Aorta (tissue), 5 donors: ENCODE measurements at places on chromosomes 4 and X. TPM values are rescaled to one million over a fixed set of nuclear protein-coding genes. Genes with fewer than 3 reads are reported as not detected.
A peak's percentile ranks its signal among the peaks of the same experiment; 100 is the strongest.

DNA sequence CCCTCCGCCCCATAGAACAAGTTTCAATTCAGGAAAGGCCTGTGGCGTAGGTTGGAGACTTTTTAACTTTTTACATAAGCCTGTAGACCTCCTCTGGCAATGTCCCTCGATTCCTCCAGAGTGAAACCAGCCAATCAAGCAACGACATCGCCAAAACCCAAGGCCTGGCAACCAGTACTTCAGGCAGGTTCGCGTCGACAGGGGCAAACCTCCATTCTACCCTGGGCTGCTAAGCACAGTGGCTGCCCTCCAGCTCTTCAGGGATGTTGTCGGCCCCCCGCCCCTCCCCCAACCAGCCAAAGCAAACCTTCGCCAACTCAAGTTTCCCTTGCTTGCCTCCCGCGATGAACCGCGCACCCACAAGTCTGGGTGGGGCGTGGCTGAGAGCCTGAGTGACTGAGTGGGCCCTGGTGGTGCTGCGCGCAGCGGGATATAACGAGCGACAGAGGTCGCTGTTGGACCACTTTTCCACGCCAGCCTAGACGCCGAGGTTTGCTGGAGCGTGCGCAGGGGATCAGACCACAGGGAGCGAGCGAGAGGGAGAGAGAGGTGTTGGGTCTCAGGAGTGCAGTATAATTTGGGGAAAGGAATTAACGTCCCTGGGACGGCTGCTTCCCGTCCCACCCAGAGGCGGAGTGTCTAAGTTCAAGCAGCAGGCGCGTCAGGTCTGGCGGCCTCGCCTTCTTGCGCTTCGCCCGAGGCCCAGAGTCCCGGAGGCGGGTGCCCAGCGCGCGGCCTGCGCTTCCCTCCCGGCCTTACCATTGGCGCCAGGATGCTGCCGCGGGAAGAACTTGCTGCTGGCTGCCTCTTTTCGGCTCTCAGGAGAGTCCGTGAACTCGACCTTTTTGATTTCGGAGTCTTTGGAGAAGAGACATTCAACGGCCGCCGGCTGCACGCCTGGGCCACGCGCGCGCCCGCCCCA lies 9.0 kb upstream of the PITX2 start:
- peak; percentile 84 for DNase-seq
- H3K27me3 ChIP-seq: no peaks in the 10 kb centered on the region
- no peaks in the 10 kb centered on the region for H3K4me1 ChIP-seq
- no peaks in the 10 kb centered on the region for H3K36me3 ChIP-seq
- H3K27ac ChIP-seq: no peak overlapping the region
- H3K4me3 ChIP-seq: no peak overlapping the region

- no peak overlapping the region for H3K27ac ChIP-seq
- no peaks in the 10 kb centered on the region for H3K4me1 ChIP-seq
- no peak overlapping the region for H3K4me3 ChIP-seq
- H3K27me3 ChIP-seq: no peaks in the 10 kb centered on the region
Measured at GRCh38 chrX:78024349-78025059, 55.1 kb upstream of the PGAM4 start.

- no peaks in the 10 kb centered on the region for H3K27me3 ChIP-seq
- no peak overlapping the region for H3K4me3 ChIP-seq
- H3K36me3 ChIP-seq: no peaks in the 10 kb centered on the region
- H3K27ac ChIP-seq: no peak overlapping the region
Measured at GRCh38 chr4:176824645-176825366, 32.1 kb upstream of the VEGFC start.

GRCh38 chrX:46381630-46382029 lies 163.6 kb downstream of the ZNF674 start:
- H3K36me3 ChIP-seq: no peaks in the 10 kb centered on the region
- H3K4me3 ChIP-seq: no peak overlapping the region
- no peak for DNase-seq
- H3K27me3 ChIP-seq: no peaks in the 10 kb centered on the region

Gene GAGE12J
- not detected for total RNA-seq

Gene VSIG4
- total RNA-seq: 115 TPM
